HepG2 (cell line): ENCODE measurements at places on chromosomes 2 and 18. TPM values are rescaled to one million over a fixed set of nuclear protein-coding genes. Genes with fewer than 3 reads are reported as not detected.

Gene KHK
- 29.9 and 40.9 TPM in 2 replicates for total RNA-seq

Gene MAT2A
- 55.8 and 155 TPM in 2 replicates for total RNA-seq

Gene SP140
- total RNA-seq = 0.79 and 0.80 TPM in 2 replicates

Gene CHRND
- total RNA-seq = 0.10 TPM in 1 of 2 replicates, not detected in the other

Gene AGXT
- 30.5 and 41.9 TPM in 2 replicates for total RNA-seq

Gene C2orf80
- total RNA-seq = not detected in 2 replicates

Gene CNDP1
- not detected in 2 replicates for total RNA-seq

Gene DPP4
- total RNA-seq = 57.2 and 109 TPM in 2 replicates

Gene RRM2
- total RNA-seq = 150 and 191 TPM in 2 replicates

Gene PIEZO2
- total RNA-seq = 25.5 and 27.2 TPM in 2 replicates

Gene GALNT3
- 0.29 TPM in 1 of 2 replicates, not detected in the other for total RNA-seq

Gene SAG
- not detected in 2 replicates for total RNA-seq

DNA sequence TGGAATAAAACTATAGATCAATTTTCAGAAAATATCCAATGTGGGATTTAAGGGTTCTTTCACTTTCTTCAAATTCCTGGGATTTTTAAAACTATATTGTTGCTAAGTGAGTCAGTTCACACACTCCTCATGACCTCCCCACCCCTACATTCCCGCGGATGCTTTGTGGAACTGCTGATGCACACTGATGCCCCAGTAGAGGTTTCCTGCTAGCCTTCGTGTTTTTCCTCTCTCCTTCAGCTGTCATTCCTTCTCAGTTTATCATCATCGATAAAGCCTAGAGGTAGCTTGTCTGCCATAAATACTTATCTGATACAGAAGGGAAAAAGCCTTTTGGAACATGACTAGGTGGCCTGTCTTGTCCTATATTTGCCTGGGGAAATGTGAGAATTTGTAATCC lies 67.4 kb upstream of the GALNT5 start:
- DNase-seq = no peak

DNA sequence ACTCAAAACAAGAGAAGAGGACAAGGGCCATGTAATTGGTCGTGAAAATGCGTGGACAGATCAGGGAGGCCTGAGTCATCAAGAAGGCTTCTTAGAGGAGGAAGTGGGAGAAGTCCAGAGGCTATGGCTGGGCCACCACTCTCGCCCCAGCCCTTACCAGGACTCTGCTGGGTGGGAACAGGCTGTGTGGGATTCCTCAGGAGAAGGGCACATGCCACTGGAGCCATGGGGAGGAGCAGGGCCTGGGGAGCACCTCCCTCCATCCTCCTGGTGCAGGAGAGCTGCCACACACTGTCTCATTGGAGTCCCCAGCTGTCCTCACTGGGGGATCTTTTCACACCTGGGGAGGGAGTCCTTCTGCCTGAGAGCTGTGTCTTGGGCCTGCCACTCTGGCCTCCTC lies 9.4 kb upstream of the RALB start:
- no peak for DNase-seq

GRCh38 chr2:13522917-13523821 lies 806.4 kb downstream of the TRIB2 start:
- DNase-seq = no peak

GRCh38 chr2:53865962-53866361 lies 6.2 kb upstream of the GPR75 start:
- DNase-seq = no peak

- DNase-seq = no peak
These were observed 157.2 kb upstream of the COPS8 start for GRCh38 chr2:236928380-236929037.

DNA sequence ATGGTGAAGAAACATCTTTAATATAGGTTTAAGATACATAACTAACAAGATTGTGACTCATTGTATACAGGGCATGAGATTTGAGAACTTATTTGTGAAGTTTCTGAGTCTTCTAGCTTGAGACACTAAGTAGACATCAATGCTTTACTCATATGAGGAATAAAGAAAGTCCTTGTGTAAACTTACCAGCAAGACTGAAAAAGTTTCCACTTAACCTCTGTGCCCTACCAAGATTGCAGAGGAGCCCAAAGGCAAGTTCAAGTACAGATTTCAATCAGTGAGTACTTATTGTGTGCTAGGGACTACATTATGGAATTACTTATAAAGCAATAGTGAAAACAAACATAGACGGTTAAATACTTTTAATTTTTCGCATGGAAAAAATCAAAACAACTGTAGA lies 1041.2 kb upstream of the CELF4 start:
- DNase-seq = no peak

DNA sequence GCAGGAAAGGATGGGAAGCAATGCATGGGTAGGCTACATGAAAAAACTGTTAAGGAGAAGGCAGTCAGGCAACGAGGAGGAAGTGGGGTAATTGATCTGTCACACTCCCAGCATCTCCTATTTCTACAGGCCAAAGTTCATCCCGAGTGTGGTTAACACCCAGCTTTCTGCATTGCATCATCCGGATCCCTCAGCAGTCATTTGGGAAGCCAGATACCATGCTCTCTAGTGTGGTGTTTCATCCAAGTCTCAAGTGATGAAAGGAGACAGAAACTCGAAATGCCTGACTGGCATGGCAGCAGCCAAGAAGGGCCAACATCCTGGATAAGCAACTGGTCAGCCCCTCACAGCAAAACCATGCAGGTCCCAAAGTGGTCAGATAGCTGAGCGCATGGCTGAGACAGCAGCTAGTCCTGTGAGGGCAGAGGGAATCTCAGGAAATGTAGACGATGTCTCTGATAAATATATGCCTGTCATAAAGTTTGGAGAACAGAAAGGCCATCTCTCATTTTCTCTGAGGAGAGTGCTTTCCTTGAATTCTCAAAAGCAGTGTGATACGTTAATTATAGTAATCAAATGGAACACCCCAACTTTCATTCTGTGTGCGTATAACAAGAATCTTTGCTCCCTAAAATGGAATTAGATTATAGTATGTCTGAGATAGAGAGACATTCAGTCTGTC lies 24.8 kb upstream of the HNRNPA3 start:
- DNase-seq = peak; percentile 95

DNA sequence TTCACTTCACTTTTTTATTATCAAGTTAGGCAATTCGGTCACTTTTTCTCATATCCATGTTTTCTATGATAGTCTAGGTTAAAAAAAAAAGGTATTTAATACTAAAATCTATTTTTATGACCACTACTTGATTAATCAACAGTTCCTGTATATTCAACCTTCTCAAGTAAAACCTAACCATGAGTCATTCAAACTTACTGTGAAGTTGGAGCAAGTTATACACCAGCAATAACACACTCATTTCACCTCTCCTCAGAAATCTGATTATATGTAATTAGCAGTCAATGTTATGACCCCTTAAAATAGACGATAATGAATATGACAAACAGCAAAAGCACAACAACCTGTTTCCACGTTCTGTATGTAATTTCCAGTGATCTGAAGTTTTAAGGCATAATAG lies 35.0 kb upstream of the ADAM17 start:
- DNase-seq = no peak

DNA sequence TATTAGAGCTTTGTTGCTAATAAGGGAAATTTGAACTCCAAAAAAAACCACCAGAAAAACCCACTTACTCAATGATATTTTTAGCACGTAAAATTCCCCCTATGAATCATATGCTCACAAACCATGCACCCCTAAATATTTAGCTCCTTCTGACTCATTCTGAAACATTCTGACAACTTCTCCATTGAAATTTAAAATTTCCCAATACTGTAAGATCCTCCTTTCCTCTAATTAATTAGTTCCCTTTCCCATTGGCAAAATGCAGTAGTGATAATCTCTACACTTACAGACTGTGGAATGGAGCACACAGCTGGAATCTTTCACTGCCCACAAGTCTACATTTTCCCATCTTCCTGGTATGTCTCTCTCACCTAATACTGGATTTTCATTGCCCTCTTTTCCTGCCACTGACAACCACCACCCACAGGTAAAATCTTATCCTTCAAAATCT lies 215.8 kb upstream of the ACVR2A start:
- no peak for DNase-seq

DNA sequence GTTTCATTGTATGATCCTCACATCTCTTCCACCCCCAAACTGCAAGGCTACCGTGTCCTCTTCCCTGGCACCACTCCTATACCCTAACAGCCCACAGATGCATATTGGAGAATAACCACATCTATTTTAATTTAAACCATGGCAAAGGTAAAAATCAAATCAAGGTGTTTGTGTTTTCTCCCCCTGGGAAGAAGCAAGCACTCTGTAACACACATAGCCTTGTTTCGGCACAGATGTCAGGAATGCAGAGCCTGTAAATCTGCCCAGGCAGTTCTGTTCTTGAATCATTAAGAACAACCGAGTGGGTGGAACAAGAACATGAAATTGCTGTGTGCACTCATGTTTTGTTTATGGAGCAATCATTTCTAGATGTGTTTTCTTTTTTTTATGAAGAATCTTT lies 6.8 kb upstream of the COX7A2L start:
- DNase-seq = no peak

DNA sequence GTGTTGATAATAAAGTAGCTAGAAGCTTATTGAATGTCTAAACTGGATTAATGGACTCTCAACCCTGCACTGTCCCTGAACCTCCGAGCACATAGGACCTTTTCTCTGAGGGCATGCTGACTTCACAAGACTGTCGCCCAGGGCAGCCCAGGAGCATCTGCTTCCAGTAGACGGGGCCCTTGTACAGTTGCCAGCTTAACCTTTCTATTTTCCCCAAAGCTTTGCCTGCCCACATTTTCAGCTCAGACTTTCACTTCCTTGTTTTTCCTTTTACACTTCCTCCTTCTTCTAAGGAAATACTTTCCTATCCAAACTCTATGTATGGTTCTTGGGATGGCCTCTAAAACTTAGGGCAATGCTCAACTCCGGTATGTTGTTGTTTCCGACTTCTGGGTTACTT lies 1.3 kb downstream of the VWA3B start:
- DNase-seq = no peak

DNA sequence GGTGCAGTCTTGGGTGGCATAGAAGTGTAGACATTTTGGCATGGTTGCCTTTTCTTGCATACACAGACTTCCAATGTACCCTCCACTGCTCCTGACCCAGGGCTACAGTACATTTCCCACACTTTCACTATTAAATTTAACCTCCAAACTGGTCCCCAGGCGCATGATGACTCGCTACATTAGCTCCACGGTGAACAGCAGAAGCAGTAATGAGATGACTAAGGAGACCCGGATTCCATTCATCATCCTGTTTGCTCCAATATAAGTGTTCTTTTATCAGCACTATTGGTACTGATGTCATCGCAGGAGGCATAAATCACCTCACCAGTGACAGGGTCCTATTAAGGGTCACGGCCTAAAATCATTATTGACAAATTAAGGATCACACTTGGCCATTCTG lies 316.5 kb downstream of the EN1 start:
- DNase-seq = no peak

- DNase-seq = no peak
These were observed 257.5 kb upstream of the REG3G start for GRCh38 chr2:78768016-78768415.

DNA sequence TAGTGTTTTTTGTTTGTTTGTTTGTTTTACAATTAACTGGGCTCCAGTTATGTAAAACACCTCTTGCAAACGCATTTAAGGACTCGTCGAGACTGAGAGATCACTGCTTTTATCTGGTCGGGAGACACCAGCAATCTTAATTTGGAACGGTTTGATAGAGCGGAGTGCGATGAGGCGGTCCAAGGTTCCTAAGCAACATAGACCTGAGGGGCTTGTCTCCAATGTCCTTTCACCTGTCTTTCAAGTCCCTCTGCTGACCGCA lies 729 bp upstream of the SELENOI start:
- DNase-seq = no peak

GRCh38 chr2:59398081-59398480 lies 1155.4 kb downstream of the BCL11A start:
- DNase-seq = no peak

DNA sequence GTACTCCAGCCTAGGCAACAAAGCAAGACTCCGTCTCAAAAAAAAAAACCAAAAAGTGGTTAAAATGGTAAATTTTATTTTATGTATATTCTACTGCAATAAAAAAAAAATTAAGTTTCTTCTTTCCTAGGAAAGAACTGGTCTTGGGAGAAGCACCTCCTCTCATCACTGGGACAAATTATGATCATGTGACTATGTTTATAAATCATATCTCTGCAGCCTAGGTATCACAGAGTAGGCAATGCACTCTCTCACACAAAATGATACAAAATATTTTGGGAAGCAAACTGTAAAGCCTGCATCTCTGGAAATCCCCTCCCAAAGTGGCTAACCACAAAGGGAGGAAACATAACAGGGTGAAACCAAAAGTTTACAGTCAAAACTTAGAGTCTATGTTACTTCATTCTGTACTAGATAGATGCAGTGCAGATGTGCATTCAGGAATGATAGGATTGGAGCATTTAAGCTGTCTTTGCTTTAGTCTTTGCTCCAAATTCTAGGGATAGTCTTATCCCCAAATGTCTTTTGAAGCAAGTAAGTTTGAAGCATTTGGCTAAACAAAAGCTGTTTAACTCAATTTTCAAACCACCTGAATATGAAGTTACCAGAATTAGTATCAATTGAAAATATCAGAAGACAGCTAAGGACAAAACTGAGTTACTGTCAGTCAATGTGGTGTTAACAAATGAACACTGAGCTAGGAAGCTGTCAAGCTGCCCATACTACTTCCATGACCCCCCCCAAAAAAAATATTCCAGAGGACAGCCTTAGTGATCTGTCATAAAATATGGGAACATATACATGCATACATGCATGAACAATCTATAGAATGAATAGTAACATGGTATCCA lies 21.1 kb upstream of the MALT1 start:
- no peak for DNase-seq

DNA sequence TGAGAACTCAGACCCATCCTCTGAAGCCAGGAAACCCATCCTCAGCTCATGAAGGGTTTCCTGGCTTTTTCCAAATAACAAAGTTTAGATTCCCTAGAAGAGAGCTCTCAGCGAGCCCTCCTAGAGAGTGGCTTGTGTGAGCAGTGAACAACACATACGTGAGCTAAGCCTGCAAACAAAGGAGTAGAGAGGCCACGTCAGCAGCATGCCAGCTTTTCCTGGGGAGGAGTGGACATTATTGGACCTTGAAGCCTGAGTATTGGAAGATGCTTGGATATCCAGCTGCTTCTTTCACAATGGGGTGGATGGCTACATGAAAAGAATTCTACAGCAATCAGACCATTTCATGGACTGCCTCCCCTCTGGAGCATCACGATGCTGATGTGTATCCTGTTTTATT lies 21.1 kb downstream of the KIF5C start:
- no peak for DNase-seq
